Nasal cavity respiratory epithelium epithelial cell of viscerocranial mucosa (primary cell): ENCODE measurements at places on chromosomes 6 and 20. TPM values are rescaled to one million over a fixed set of nuclear protein-coding genes. Genes with fewer than 3 reads are reported as not detected.

The GLP1R gene
- total RNA-seq: not detected in 2 replicates

The HTR1E gene
- not detected in 2 replicates for total RNA-seq

The DOK5 gene
- not detected in 2 replicates for total RNA-seq

The GNRH2 gene
- 0.14 TPM in 1 of 2 replicates, not detected in the other for total RNA-seq

The GHRH gene
- total RNA-seq: not detected in 2 replicates

The NNAT gene
- total RNA-seq: not detected in 2 replicates

The COX7A2 gene
- 34.9 and 82.4 TPM in 2 replicates for total RNA-seq

The CDKAL1 gene
- 18.5 and 24.5 TPM in 2 replicates for total RNA-seq

The IFNGR1 gene
- total RNA-seq: 101 and 264 TPM in 2 replicates

The FARS2 gene
- 17.8 and 27.3 TPM in 2 replicates for total RNA-seq

The CRISP3 gene
- total RNA-seq: 0.07 and 0.34 TPM in 2 replicates

The CST3 gene
- total RNA-seq: 84.1 and 226 TPM in 2 replicates

The NT5DC1 gene
- total RNA-seq: 2.4 and 6.5 TPM in 2 replicates

The PSMB9 gene
- 1.4 and 8.9 TPM in 2 replicates for total RNA-seq

The SMLR1 gene
- total RNA-seq: not detected in 2 replicates

The KCNQ2 gene
- under 0.01 TPM in 1 of 2 replicates, not detected in the other for total RNA-seq

The MYB gene
- total RNA-seq: under 0.01 and 0.36 TPM in 2 replicates

The TOP1 gene
- total RNA-seq: 33.8 and 77.5 TPM in 2 replicates

The RNF144B gene
- total RNA-seq: 142 and 179 TPM in 2 replicates

The TMEM74B gene
- under 0.01 and 0.36 TPM in 2 replicates for total RNA-seq

The DYNLT2 gene
- total RNA-seq: 0.68 and 0.71 TPM in 2 replicates

The NRN1 gene
- total RNA-seq: 2.4 TPM in 1 of 2 replicates, not detected in the other

The TEAD3 gene
- total RNA-seq: 6.5 and 18.9 TPM in 2 replicates

The TP53TG5 gene
- not detected in 2 replicates for total RNA-seq

The RBL1 gene
- 4.1 and 5.5 TPM in 2 replicates for total RNA-seq

The FAM110A gene
- 7.9 and 10.3 TPM in 2 replicates for total RNA-seq

The CRYBG1 gene
- 58.4 and 99.2 TPM in 2 replicates for total RNA-seq

The GATA5 gene
- not detected in 2 replicates for total RNA-seq

The RIMS1 gene
- 0.21 TPM in 1 of 2 replicates, not detected in the other for total RNA-seq

The PNPLA1 gene
- total RNA-seq: 0.36 and 0.68 TPM in 2 replicates

The SNX9 gene
- 24.9 and 34.8 TPM in 2 replicates for total RNA-seq

The OR2H1 gene
- not detected in 2 replicates for total RNA-seq

The FNDC1 gene
- not detected in 2 replicates for total RNA-seq

The C6orf132 gene
- total RNA-seq: 35.9 and 43.1 TPM in 2 replicates

The TRIM40 gene
- total RNA-seq: not detected in 2 replicates

The EEF1A2 gene
- 1.0 and 1.4 TPM in 2 replicates for total RNA-seq

The BIRC7 gene
- total RNA-seq: not detected in 2 replicates

The SAMD3 gene
- not detected in 2 replicates for total RNA-seq

The TNFRSF6B gene
- 5.5 and 26.8 TPM in 2 replicates for total RNA-seq

The POPDC3 gene
- 10.9 and 14.0 TPM in 2 replicates for total RNA-seq

The GINS1 gene
- total RNA-seq: 2.2 and 2.4 TPM in 2 replicates

The MOXD1 gene
- total RNA-seq: 0.07 and 0.34 TPM in 2 replicates

The C20orf144 gene
- total RNA-seq: under 0.01 TPM in 1 of 2 replicates, not detected in the other

The ZMYND8 gene
- total RNA-seq: 13.7 and 33.9 TPM in 2 replicates

The SIGLEC1 gene
- not detected in 2 replicates for total RNA-seq

The BNIP5 gene
- not detected in 2 replicates for total RNA-seq

The ZSCAN9 gene
- total RNA-seq: 9.9 and 16.6 TPM in 2 replicates

The MYCT1 gene
- total RNA-seq: under 0.01 and 0.07 TPM in 2 replicates

The BTBD3 gene
- total RNA-seq: 18.8 and 27.5 TPM in 2 replicates

The NEDD9 gene
- 8.5 and 21.3 TPM in 2 replicates for total RNA-seq

The SCGN gene
- total RNA-seq: not detected in 2 replicates

The HLA-B gene
- total RNA-seq: 42.4 and 230 TPM in 2 replicates

The HSPA12B gene
- not detected in 2 replicates for total RNA-seq

The DEFB129 gene
- not detected in 2 replicates for total RNA-seq

The AGER gene
- 0.14 and 0.34 TPM in 2 replicates for total RNA-seq
